M059J (cell line): ENCODE measurements at places on chromosomes 16 and 17. TPM values are rescaled to one million over a fixed set of nuclear protein-coding genes. Genes with fewer than 3 reads are reported as not detected.
A peak's percentile ranks its signal among the peaks of the same experiment; 100 is the strongest.

Gene PNPO
- total RNA-seq = 40.1 and 54.2 TPM in 2 replicates

Gene GNG13
- not detected in 2 replicates for total RNA-seq

Gene SALL1
- total RNA-seq = 9.5 and 12.1 TPM in 2 replicates

Gene BRIP1
- total RNA-seq = 13.2 and 20.8 TPM in 2 replicates

- DNase-seq = peak; percentile 22
Measured at GRCh38 chr17:333626-334396, 18.8 kb downstream of the RPH3AL start.

GRCh38 chr16:79740252-79740651 lies 139.7 kb upstream of the MAF start:
- DNase-seq = no peak

GRCh38 chr17:29572691-29573557 lies 4.4 kb downstream of the TP53I13 start:
- no peak for DNase-seq

DNA sequence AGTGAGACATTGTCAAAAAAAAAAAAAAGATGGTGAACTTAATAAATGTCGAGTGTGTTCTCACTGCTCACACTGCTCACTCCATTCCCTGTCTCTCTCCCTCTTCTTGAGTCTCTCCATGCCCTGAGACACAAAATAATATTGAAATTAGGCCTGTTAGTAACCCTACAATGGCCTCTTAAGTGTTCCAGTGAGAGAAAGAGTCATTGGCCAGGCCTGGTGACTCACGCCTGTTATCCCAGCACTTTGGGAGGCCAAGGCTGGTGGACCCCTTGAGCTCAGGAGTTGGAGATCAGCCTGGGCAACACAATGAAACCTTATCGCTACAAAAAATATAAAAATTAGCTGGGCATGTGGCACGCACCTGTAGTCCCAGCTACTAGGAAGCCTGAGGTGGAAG lies 16.2 kb upstream of the CSF3 start:
- peak; percentile 24 for DNase-seq

DNA sequence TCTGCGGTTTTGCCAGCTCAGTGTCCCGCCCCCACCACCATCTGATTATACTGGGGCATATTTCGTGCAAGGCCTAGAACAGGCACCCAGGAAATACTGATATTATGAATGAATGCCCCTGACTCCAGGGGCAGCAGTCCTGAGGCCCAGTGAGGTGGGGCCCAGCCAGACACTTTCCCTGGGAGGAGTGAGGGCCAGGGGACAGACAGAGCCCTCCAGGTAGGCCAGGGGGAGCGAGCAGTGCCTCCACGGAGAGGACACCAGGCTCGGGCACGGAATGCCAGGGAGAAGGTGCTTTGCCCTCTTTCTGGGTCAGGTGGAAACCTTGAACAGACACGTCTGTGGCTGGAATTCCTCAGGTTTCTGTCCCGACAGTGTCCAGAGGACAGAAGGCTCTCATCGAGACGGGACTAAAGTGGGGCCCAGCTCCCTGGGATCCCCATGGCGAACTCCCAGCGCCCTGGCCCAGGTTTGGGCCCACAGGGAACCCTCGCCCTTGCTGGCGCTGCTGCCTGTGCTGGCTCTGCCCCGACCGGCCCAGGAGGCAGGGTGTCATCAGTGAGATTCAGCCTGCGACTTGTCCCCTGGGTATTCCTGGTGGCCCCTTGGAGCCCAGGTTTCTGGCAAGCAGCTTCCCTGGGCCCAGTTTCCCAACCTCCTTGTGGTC lies 4.3 kb downstream of the KATNB1 start:
- no peak for DNase-seq

DNA sequence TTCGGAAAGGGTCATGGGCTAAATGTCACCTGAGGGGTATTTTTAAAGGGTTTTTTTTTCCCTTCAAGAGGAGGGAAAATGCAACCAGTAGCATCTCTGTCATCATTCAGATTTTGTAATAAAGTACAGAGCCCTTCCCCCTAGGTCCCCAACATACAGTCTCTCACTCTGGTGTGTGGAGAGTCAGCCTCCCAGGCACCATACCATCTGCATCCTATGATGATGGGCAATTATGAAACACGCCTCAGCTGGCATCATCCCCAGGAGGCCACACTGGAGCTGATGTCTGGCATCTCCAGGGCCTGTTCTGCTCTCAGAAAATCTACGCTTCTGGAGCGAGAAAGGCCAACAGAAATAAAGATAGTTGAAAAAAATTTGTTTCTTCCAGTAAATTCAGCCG lies 32.0 kb downstream of the TBX4 start:
- DNase-seq = no peak
